ENCODE measurements at places on chromosomes 4 and X.
A peak's percentile ranks its signal among the peaks of the same experiment; 100 is the strongest.

- DNase-seq = peak; percentile 13
These were observed 545 bp downstream of the ABCE1 start for GRCh38 chr4:145098675-145099037.

DNA sequence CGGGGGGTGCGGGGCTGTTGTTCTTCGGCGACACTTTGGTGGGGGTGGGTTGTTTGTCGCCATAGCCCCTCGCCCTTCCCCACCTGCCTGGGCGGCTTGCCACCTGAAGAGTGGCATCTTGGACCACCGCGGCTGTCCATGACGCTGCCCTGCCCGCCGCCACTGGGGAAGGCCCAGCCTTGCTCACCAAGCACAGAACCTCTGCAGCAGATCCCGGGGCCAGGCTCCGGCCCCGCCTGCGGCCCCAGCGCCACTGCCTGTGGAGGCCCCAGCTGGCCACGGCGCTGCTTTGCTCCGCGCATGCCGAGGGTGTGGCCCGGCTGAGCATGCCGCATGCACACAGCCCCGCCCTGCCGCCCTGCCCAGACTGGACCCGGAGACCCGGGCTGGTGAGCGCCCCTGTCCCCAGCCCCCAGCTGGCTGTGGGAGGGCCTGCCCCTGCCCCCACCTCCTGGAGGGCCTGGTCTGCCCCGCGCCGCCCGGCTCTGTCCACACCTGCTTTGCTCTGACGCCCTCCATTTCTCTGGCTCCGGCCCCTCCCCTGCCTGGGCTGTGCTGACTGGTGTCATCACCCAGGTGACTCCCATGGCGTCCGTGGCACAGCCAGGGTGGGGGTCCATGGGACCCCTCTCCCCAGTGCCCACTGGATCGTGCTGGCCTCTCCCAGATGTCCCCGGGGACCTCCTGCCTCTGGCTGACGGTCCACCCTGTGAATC lies 5.3 kb downstream of the NAT8L start:
- DNase-seq = no peak

GRCh38 chr4:41144812-41145211 lies 69.5 kb downstream of the APBB2 start:
- peak; percentile 22 for DNase-seq

DNA sequence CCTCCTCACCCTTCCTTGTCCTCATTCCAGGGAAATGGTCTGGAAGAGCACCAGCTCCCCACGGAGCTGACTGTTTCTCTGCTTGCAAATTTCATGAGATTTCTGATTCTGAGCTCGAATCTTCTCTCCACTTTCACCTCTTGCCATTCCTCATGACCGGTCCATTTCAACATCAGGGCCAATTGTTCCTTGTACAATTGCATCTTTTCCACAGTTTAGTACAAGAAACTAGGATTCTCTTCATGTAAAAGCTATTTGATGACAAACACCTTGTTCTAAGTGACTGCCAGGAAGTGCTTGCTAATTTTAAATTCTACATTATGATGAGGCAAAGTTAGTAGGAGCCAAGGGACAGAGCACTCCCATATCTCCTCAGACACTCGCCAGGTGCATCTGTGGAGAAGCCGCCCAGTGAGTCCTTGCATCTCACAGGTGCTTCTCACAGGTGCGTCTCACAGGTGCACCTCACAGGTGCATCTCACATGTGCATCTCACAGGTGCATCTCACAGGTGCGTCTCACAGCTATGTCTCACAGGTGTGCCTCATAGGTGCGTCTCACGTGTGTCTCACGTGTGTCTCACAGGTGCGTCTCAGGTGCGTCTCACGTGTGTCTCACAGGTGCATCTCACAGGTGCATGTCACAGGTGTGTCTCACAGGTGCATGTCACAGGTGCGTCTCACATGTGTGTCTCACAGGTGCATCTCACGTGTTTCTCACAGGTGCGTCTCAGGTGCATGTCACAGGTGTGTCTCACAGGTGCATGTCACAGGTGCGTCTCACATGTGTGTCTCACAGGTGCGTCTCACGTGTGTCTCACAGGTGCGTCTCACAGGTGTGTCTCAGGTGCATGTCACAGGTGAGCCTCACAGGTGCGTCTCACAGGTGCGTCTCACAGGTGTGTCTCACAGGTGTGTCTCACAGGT lies 3.0 kb upstream of the PDE6B start:
- DNase-seq = no peak

DNA sequence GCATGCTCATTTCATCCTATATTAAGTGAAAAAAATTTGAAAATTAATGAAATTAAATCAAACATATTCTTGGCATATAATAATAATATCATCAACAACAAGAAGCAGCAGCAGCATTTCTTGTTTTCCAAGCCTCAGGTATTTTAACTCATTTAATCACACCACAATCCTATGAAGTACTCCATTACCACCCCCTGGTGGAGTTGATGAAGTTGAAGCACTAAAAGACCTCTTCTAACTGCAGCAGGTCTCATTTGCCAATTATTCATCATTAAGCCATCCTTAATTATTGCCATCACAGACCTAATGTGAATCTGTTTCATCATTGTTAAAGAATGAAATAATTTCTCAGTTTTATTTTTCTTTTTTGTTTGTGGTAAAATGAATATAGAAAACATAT lies 801.4 kb upstream of the GRID2 start:
- no peak for DNase-seq

- peak; percentile 51 for DNase-seq
These were observed 25.0 kb downstream of the TACC3 start for GRCh38 chr4:1746265-1746691.

- DNase-seq = no peak
These were observed 18.6 kb downstream of the PSAPL1 start for GRCh38 chr4:7415927-7416686.

- no peak for DNase-seq
These were observed 55.4 kb upstream of the GPR78 start for GRCh38 chr4:8524595-8525382.

DNA sequence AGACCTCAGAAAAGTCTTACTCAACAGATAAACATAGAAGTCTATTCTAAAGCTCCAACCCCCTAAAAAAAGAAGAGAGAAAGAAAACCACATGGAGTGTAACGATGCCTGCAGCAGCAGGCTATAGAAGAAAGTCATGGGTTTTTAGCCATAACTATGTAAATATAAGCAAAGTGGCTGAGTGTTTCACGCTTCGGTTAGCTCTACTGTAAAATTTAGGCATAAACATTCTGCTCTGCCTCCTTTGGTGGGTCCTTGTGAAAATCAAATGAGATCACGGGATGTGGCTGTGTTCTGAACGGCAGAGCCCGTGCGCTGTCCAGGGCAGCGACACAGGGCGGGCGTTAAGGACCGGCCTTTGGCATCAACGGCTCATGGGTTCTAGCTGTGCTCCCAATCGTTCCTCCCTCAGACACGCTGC lies 78.4 kb downstream of the IRF2 start:
- DNase-seq = no peak
